NCI-H1092 treated with DMSO at 0.1 percent for 48 hours (cell line): ENCODE measurements at places on chromosomes 1 and 21.

GRCh38 chr1:231039161-231040018 is 664 bp downstream of the FAM89A start:
- peak; percentile 8 for DNase-seq

DNA sequence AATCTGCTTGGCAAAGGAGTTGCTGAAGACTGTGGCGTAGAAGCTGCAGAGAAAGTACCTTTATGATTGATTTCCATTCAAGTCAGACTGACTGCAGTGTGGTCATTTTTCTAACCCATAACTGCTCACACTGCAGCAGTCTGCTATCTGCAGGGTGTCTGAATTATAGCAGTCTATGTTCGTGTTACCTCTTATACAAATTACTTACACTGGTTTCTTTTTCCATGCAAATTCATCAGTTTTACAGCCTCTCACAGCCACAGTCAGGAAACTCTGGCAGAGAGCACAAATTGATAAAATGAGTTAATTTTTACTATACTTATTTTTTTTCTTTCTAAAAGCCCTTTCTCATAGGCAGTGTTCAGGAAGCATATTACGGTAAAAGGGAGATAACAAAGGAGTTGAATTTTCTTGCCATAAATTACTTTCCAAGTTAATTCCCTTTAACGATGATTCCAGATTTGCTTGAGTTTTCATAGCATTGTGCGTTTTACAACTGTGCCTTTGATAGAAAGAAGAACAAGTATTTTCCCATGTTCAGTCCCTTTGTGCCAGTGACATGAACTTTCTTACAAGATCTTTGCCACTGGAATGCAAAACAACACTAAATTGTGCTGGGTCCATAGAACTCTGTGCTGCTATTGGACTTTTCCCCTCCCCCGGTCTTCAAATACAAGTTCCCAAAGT is 261.5 kb downstream of the NFIA start:
- no peak for DNase-seq

GRCh38 chr1:151311589-151312331 is 15.5 kb downstream of the PI4KB start:
- no peak for DNase-seq

DNA sequence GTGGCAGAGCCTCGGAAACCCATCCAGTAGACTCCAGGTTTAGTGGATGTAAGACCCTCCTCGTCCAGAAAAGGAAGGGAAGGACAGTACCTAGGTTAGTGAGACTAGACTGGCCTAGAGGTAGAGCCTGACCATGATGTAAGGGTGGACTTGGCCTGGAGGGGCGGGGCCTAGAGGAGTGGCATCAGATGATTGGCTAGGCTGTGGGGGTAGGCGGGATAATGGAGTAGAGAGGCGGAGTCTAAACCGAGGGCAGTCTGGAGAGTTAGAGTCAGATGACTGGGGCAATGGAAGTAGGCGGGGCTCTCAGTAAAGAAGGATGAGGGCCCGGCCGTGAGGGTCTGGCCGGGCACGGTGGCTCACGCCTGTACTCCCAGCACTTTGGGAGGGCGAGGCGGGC is 70.1 kb downstream of the EPHB2 start:
- DNase-seq = no peak

- DNase-seq = peak; percentile 99
Measured at GRCh38 chr1:185317034-185317885, at the start of gene IVNS1ABP. Gene IVNS1ABP, minus strand, starts transcription at chr1:185317243. Its CDS starts 7,750 bp downstream, at chr1:185309493.
